Stimulated activated CD4-positive, alpha-beta T cell treated with anti-CD3 and anti-CD28 coated beads, Interleukin-2, amount 100 ng/mL, for 24 hours (primary cell): ENCODE measurements at places on chromosomes 2 and 18.

- no peak for DNase-seq
Observed at GRCh38 chr18:12068950-12069320, 24.7 kb upstream of the ANKRD62 start.

GRCh38 chr2:70956141-70956540 is 20.4 kb downstream of the ATP6V1B1 start:
- DNase-seq, result no peak

DNA sequence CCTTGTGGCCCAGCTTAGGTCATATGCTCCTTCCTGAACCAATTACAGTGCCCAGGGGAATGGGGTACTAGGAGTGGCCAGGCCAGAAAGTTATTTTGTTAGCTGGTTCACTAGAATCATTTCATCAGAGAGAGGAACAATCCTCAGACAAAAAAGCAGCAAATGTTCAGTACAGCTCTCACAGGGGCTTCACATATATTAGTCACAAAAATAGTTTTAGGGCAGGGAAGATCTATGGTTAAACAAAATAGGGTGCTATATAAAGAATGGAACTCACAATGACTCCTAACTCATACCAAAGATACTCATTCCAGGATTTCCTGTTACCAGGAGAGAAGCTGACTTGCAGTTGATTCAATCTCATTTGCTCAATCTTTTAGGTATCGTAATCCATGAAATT is 71.0 kb downstream of the CWC22 start:
- no peak for DNase-seq

GRCh38 chr2:59206361-59206760 is 965.2 kb upstream of the FANCL start:
- no peak for DNase-seq

- DNase-seq, result no peak
Observed at GRCh38 chr18:30999186-30999585, 43.4 kb downstream of the DSC3 start.

DNA sequence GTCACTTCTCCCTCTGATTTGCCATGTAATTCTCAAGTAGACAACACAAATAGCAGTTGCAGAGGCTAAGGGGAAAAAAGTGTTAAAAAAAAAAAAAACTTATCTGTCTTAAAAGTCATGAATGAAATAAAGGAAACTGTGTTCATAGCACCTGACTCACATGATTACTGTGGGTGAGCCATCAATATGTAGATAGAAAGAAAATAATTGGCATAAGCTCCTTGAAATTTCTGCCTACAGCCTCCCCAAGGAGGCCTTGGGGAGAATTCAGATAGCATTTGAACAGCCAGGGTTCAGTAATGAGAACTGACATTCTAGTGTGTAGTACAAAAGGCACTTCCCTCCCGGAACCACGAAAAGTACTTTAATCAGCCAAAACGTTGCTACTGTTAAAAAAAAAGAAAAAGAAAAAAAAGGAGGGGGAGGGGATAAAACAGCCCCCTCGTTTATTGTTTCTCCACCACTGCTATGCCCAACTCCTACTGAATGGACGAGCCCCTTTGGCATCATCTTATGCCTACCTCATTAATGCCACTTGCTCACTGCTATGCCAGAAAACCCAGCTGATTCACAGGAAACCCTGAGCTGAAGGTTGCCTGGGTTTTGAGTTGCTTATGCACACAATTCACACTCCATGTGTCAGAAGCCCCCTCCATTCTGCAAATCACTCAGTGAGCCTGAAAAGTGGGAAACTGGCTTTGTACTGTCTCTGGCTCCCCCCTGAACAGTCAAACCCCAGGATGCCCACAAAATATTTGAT is 65.5 kb upstream of the KLF7 start:
- no peak for DNase-seq

GRCh38 chr2:61707984-61708852 is 145.6 kb downstream of the FAM161A start:
- DNase-seq, result no peak

DNA sequence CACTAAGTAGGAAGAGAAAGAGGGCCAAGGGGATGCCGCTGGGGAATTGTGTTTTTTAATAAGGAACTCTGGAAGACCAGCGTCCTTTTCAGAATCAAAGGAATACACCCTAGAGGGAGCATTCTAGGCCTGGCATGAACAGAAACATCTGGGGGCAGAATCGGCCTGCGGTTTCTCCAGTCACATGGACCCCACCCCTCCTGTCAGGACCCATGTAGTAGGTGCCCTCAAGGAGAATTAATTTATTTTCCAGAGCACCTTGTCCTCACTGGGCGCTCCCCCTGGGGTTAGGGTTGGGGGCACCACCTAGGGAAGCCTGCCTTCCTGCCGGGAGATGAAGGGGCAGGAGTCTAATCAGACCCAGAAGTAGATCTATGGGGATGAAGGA is 44.2 kb downstream of the TMEM37 start:
- DNase-seq, result no peak

DNA sequence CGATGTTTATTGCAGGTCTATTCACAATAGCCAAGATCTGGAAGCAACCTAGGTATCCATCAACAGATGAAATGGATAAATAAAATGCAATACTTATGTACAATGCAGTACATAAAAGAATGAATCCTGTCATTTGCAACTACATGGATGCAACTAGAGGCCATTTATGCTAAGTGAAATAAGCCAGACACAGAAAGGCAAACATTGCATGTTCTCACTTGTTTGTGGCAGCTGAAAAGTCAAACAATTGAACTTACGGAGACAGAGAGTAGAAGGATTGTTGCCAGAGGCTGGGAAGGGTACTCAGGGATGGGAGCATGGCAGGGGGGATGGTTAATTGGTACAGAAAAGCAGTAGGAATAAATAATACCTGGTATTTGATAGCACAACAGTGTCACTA is 563.9 kb downstream of the TMX3 start:
- DNase-seq, result no peak

DNA sequence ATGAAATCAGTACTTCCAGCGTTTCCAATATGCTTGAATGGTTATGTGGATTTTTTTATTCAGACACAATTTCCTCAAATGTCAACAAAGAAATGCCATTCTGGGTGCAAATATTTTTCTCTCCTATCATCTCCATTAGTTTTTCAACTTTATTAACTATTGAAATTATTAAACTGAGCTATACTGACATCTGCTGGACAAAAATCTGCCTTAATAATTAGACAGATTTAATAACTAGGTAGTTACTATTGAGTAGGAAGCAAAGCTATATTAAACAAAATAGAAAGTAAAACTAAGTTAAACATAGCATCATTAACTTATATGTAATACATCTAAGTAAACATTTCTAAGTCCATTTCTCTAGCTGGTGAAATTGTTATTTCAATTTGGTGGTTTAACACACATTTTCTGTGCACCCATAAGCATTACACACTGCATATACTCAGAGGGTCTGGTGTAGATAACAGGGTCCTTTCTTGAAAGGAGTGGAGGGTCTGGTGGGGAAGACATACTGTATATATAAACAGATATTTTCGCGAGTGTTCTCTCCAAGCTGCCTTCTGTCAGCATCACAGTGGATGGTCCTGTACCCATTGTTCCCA is 77.0 kb downstream of the LANCL1 start:
- DNase-seq, result no peak

- DNase-seq, result no peak
Observed at GRCh38 chr2:128986026-128986715, 667.5 kb upstream of the HS6ST1 start.
